GM23338 (cell line): ENCODE measurements at places on chromosomes 6 and 20.

DNA sequence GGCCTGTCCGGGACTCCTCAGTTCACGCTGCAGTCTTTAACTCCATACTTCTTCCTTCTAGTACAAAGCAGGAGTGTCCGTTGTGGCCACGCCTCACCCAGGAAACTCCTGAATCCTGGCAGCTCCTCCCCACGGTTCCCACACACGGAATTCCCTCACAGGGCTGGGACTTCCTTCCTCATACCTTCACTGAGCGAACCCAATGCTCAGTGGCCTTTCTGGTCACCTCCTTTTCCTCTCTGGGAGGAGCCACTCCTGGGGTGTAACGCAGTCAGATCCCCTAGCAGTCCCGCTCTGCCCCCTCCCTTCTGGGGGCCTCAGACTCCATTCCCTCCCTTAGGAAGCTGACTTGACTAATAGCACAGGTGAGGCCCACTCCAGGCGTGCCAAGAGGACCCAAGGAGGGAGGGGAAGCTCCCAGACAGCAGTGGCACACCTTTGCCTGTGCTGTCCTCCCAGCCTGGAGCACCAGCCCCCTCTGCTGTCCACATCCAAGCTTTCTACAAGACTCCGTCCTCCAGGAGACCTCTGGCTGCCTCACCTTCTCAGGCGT, at the start of gene SLC52A3:
Gene SLC52A3, minus strand, starts transcription at position 75 of the 553 bp plus-strand sequence. CDS start 2,726 bp downstream, outside the sequence.
- DNase-seq, result peak; percentile 80

GRCh38 chr6:53058388-53059195, 6.6 kb upstream of the FBXO9 start:
- DNase-seq, result no peak

- peak; percentile 47 for DNase-seq
Observed at GRCh38 chr20:23320317-23320716, 30.3 kb upstream of the NXT1 start.

DNA sequence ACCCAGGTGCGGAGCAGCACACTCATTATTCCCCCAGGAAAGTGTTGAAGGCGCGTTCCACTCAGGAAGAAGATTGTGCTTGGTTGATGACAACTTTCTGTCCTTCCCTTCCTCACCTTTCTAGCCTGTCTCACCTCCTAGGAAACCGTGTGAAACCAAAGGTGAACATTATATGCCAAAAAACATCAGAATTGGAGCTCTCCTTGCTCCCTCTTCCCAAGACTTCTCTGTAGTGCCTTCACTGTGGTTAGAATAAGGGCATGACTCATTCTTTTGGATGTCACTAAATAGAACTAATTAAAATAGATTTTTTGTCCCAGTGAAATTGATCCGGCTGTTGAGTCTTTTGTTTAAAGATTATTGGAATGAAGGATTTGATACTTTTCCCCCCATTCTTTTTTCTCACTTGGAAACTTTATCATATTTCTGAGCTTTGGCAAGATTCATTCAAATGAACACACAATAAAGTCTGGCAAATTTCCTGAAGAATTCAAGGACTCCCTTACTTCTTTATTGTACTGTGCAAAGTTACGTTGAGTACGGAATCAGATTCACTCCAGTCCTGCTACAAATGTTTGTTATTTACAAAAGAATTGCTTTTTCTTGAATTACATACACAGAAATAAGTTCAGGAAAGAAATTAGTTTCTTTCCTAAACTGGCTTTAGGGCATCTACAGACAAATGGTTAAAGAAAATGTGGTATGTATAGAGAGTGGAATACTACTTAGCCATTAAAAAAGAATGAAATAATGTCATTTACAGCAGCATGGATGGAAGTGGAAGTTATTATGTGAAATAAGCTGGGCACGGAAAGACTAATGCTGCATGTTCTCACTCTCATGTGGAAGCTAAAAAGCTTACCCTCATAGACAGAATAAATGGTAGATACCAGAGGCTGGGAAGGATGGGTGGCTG, 142.8 kb upstream of the AKAP12 start:
- DNase-seq, result no peak

- no peak for DNase-seq
Observed at GRCh38 chr6:158703111-158703836, 53.4 kb downstream of the SYTL3 start.

DNA sequence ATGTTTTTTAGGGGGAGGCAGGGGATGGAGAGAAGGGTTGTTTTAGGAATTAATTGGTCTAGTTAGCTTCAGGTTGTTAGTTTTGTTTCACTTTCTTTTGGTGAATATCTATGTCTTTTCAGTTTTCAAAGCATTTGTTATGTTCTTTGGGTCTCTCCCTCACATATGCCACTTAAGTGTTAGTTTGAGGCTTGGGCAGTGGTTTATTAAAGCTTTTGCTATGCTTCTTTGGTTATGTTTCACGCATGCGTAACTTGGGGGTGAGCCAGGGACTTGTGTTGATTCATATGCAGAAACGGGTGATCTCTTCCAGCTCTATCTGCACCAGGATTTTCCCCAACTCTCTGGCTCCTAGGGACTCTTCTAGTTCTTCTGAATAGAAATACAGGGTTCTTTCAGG, 11.4 kb upstream of the MMS22L start:
- peak; percentile 5 for DNase-seq

DNA sequence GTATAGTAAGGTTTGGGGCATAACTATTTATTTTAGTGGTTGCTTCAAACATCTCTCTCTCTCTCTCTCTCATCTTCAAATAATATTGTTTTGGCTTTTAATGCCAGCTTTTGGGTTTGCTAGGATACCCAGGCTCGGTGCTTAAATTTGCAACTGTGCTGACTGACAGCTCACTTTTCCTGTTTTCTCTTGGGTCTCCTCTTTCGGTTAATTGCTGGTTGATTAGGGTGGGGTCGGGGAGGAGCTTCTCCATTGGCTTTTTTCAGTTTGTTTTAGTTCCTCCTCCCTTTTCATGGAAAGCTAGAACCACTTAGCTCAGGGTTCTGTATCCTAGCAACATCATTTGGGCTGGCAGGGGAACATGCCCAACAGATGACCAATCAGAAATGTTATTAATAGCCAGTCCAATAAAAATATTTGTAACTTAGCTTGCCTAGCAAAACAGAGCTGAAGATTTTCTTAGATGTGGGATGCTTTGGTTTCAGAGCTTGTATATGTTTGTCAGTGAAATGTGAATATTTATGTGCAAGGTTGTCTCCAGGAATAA, 11.3 kb downstream of the TFAP2B start:
- DNase-seq, result no peak

GRCh38 chr6:13296536-13296997, 31.8 kb downstream of the TBC1D7 start:
- DNase-seq, result peak; percentile 57

- no peak for DNase-seq
Observed at GRCh38 chr20:53901497-53902096, 168.8 kb downstream of the BCAS1 start.

GRCh38 chr20:51004305-51004727, 18.6 kb downstream of the KCNG1 start:
- peak; percentile 48 for DNase-seq

DNA sequence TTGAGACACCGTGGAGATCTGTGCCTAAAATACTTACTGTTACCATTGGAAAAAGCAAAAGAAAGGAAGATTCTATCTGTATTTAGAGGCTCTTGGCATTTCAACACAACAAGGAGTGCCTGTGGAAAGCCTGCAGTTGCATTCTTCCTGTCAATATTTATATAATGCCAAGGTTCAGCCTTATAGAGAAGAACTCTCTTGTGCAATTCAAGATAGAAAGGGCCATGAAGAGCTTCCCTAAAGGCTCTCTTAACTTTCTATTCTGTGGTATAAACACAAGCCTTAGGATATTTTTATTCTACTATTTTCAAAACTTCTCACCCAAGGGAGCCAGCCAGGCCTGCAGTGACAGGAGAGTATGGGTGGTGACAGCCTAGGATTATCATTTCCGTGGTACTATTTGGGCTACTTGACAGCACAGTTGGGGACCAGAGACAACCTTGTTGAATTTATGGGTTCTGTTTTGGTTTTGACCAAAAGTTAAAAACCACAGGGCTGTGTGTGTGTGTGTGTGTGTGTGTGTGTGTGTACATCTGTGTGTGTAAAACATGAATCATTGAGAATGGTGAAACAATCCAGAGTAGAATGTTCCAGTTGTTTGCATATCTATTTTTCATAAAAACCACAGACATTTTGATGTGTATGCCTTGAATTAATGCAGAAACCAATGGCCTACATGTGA, 700.9 kb upstream of the SLC35B3 start:
- DNase-seq, result no peak

DNA sequence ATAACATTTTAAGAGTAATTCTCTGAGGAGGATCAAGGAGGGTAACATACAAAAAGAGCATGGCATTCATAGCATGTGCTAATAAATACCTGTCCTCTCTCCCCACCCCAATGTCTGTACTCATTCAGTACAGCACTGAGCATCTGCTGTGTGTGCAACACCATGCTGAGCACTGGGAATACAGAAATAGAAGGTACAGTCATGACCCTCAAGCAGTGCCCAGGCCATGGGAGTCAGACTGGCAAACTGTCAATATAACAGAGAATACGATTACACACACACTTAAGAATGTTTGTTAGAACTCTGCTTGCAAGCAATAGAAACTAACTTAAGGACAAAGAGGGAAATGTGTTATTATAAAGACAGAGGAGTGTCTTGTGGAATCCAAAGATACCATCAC, 24.7 kb upstream of the ZFAND3 start:
- no peak for DNase-seq

- DNase-seq, result peak; percentile 90
Observed at GRCh38 chr6:142207265-142207877, 60.3 kb downstream of the VTA1 start.

GRCh38 chr6:160198606-160199211, 59.9 kb downstream of the SLC22A2 start:
- no peak for DNase-seq

DNA sequence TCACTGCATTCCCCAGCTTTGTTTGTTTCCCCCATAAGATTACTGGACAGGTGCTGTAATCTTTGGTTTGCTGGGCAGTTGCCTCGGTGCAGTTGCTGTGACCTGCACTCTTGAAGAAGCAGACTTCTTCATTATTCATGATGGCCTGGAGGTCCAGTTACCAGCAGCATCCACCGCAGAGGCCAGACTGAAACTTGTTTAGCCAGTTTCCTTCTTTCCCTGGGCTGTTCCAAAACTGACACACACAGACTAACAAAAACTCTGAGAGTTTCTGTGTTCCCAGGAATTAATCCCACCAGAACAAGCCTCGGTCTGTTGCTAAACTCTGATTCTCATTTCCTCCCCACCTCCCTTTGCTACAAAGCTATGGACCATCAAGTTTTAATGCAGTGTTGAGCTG, 144.1 kb downstream of the QRSL1 start:
- no peak for DNase-seq

DNA sequence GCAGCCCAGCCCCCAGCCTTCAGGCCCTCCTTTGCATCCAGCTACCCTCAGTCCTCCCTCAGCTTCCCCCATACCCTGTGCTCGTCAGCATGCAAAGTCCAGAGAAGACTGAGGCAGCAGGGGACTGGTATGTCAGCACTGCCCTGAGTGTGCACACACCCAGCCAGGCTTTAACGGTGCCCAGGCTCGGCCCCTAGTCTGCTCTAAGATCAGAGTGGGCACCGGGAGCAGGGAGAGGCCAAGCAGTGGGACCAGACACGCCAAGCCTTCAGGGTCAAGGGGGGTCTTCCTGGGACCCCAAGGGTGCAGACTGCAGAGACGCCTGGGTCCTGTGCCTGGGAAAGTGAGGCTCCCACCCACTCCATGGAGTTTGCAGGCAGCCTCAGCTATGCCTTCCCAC, 74.7 kb downstream of the GPR63 start:
- DNase-seq, result no peak

DNA sequence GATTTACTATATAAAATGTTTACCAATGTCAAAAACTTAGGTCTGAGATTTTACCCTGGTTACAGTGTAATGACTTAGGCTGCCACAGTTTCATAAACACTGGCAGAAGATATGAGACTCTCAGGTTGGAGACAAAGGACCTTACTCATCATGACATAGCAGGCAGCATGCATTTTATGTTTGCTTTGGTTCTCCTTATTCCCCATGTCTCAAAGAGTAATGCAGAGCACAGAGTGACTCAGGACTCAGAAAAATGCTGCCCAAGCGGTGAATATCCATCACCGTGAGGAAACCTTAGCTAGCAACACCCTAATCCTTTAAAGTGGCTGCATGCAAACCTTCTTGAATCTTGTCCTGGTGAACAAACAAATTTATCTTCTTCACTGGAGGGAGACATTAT, 112.1 kb upstream of the EYS start:
- DNase-seq, result no peak

DNA sequence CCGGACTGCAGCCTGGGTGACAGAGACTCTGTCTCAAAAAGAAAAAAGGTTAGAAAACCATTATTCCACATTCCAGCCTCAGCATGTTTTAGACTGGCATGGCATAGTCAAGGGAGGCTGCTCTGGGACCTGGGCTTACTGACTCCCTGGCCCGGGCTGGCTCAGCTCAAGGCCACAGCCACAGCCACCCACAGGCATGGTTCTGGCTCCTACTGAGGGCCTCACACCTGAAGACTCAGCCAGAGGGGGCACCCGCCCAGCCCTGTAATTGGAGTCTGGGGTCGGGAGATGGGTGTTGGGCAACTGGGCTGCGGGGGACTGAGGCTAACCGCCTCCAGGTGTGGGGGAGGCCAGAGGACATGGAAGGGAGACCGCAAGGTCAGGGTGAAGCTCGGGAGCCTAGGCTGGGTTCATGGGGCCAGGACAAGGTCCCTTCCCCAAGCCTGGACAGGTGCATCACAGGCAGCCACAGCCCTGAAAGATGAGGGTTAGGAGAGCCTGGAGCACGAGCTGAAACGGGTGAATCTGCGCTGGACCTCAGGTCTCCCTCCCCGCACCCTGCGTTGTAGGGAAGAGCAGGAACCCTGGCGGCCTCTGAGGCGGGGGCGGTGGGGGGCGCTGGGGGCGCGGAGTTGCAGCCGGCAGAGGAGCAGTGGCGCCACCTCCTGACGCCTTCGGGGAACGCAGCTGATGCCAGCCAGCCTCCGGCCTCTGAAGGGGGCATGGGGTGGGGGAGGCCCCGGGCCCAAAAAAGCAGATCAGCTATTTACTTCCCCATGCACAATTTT, 67.7 kb upstream of the SRSF6 start:
- DNase-seq, result no peak

GRCh38 chr6:116136933-116137340, 11.0 kb upstream of the COL10A1 start:
- no peak for DNase-seq

DNA sequence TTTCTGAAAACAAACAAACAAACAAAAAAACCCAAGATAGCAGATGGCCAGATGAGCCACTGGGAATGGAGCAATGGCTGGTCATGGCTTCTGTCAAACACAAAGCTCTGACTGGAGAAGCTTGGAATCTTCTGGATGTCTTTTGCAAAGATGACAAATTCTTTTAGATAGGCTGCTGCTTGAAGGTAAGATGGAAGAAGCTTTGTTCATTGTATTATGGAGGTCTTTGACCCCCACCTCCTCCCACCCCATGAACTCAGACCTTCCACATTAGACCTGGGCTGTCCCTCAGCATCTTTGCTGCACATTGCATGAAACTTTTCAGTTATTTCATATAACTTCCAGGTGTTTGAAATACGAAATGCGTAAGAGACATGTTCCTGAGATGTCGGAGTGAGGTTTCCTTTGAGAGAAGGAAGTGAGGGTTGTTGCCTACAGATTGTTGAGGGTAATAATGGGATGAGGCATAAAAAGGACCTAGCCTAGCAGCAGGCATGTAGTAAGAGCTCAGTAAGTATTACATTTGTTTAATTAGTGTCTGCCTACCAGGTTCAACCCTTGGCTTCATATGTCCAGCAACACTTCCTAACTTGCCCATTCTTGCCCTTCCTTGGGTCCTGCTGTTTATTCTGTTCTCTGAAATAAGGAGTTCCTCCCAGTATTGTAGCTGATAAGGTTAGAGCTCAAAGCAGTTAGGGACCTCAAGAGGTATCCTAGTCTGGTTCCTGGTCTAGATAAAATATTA, 51.4 kb upstream of the IER3 start:
- DNase-seq, result no peak

GRCh38 chr6:167995731-167996151, 1.7 kb upstream of the KIF25 start:
- DNase-seq, result no peak
